ENCODE measurements at places on chromosomes 6 and 20.

DNA sequence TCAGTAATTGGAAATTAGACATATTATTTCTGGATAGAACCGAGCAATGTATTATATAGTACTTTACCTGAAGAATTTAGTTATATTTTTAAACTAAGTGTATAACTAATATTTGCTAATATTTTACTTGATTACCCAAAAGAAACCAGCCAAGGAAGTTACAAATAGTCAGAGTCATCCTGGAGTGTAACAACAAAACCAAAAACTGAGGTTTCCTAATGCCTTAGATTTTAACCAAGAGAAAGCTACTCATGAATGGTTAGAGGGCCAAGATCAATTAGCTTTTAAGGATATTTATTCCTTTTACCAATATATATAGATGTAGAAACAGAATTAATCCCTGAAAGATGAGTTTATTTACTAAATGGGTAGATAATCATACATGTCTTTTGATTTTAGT lies 26.0 kb downstream of the TAB2 start:
- no peak for DNase-seq

GRCh38 chr6:119594907-119595306 lies 245.3 kb upstream of the MAN1A1 start:
- no peak for DNase-seq

GRCh38 chr6:125792680-125793079 lies 1.9 kb downstream of the NCOA7 start:
- DNase-seq: no peak

DNA sequence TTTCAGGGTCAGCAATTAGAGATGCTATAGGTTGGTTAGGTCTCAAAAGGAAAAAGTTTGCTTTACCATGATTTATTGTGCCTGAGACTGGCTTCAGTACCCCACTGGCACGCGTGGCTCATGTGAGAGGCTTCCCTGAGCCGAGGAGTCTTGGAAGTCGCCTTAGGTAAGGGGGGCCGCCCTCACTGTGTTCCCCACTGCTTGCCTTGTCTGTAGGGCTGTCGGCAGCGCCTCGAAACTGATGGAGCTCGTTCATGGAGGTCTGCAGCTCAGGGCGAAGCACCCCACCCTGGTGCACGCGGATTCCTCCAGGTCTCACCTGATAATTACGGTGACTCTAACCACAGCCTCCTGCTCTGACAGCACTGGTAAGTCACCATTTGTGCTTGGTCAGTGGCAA lies 39.2 kb downstream of the FRMD1 start:
- no peak for DNase-seq
